ENCODE measurements at places on chromosomes 5 and 9.

- DNase-seq: no peak
Measured at GRCh38 chr5:172867761-172868435, 33.8 kb downstream of the ERGIC1 start.

- no peak for DNase-seq
Measured at GRCh38 chr5:126468091-126468490, 44.9 kb downstream of the GRAMD2B start.

DNA sequence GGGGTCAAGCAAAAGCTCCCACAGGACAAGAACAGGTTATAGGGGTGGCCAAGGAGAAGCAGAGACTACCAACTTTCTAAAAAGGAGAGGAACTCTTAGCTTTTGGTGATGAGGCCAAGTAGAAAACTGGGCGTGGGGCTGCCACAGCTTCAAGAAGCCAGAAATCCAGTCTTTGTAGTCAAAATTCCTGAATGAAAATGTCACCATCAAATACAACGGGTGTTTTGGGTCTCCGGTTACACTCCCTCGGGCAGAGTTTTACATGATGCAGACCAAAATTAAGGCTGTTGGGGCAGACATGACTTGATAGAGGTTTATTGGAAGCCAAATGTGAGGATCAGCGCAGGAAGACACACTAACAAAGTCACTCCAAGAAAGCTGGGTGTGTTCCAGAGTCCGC, 29.4 kb upstream of the N4BP3 start:
- no peak for DNase-seq

GRCh38 chr5:60675286-60675685, 24.7 kb downstream of the DEPDC1B start:
- DNase-seq: no peak

DNA sequence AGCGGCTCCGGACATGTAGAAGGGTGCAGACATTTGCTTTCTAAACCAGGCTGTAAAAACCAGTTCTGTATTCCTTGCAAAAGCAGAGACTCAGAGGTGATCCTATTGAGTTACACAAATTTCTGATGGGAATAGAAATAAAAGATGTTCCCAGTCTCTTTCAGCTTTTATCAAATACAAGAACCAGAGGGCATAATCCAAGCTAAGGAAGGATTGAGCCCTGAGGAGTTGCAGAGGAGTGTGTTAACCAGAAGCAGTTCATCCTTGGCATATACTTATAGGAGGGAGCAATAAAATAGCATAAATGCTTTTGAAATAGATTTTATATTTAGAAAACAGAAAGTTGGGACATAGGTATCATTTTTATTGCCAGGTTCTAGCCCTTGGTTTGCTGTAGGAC, 75.3 kb downstream of the KIF4B start:
- no peak for DNase-seq

GRCh38 chr9:128055344-128056040, 11.6 kb downstream of the NAIF1 start:
- no peak for DNase-seq

GRCh38 chr5:848671-849111, 2.1 kb downstream of the ZDHHC11 start:
- no peak for DNase-seq

DNA sequence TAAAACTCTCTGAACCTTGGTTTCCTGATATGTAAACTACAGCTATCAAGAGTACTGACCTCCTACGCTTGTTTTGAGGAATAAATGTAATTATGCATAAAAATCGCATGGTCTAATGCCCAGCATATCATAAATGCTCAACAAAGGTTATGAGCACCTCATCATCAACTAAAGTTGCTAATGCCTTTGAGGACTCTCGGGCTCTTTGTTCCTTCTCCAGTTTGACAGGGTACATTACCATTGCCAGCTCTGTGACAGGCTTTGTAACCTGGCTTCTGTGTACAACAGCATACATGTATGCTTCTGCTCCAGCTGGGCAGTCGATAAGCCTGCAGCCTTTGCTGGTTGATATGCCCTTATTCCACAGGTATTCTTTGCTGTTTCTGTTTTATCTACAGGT, 95.2 kb downstream of the C9orf152 start:
- no peak for DNase-seq

GRCh38 chr5:128870923-128871322, 94.4 kb upstream of the SLC27A6 start:
- DNase-seq: no peak

GRCh38 chr5:10343486-10343885, 10.0 kb upstream of the MARCHF6 start:
- no peak for DNase-seq

DNA sequence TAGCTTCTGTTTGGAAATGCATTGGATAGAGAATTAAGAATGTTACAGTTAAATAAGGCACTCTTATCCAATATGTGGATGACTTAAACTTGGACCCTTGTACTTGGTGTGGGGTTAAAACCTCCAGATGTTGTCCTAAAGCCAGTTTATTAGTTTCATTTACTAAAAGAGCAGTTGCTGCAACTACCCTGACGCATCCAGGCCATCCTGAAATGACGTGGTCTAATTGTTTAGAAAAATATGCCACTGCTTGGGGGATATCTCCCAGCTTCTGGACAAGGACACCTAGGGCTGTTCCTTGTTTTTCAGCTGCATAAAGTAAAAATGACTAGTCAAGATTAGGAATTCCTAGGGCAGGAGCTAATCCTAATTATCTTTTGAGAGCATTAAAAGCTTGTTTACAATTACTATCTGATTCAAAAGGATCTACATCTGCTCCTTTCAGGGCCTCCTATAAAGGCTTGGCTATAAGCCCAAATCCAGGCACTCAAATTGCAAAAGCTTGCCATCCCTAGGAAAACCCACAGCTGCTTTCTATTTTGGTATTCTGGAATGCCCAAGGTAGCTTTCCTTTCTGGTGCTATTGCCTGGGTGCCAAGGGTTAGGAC, 45.7 kb upstream of the SLCO4C1 start:
- DNase-seq: no peak

- no peak for DNase-seq
Measured at GRCh38 chr9:78788101-78788500, 491.2 kb downstream of the PSAT1 start.

- DNase-seq: no peak
Measured at GRCh38 chr5:154885439-154885838, 27.0 kb downstream of the CNOT8 start.

DNA sequence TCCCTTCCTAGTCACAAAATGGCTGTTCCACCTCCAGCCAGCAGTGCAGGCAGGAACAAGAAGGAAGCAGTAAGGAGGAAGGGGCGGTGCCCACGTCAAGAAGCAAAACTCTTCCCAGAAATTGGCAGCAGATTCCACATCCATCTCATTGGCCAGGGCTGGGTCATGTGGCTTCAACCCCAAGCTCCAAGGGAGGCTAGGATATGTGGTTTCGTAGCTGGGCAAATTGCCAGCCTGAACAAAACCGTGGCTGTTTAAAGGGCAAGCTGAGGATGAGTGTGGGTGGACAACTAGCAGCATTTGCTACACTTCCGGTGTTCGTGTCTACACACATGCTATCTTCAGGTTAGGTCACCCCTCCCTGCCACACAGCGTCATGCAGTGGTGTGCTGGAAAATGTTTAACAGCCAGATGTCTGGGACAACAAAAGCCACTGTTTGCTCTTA, 92.1 kb upstream of the MAP1B start:
- DNase-seq: no peak

GRCh38 chr5:16957304-16958196, 21.5 kb upstream of the MYO10 start:
- DNase-seq: no peak

DNA sequence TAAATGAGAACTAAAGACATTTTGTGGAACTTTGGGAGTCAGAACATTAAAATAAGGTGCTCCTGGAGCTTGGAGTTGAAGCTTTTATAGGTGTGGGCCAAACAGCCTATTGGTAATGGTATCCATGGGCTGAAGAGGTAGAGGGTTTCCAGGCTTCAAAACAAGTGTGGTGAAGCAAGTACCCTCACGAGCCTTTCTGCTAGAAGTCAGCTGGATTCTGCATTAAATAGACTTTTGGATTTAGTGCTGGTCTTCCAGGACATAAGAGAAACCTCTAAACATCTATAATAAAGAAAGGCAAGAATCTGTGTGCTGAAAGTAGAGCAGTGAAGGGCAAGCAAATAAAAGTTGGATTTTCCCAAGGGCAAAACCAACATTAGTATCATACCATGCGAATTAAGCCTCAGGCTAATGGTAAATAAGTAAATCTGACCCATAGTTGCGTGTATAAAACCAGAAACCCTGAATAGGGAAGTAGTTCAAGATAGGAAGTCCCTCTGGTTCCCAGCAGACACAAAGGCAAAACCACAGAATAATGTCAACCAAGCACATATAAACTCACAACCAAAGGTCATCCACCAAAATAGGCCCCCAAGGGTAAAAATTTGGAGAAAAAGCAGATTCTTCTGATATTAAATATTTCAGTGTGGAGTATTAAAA, 306.3 kb downstream of the TLE4 start:
- no peak for DNase-seq

DNA sequence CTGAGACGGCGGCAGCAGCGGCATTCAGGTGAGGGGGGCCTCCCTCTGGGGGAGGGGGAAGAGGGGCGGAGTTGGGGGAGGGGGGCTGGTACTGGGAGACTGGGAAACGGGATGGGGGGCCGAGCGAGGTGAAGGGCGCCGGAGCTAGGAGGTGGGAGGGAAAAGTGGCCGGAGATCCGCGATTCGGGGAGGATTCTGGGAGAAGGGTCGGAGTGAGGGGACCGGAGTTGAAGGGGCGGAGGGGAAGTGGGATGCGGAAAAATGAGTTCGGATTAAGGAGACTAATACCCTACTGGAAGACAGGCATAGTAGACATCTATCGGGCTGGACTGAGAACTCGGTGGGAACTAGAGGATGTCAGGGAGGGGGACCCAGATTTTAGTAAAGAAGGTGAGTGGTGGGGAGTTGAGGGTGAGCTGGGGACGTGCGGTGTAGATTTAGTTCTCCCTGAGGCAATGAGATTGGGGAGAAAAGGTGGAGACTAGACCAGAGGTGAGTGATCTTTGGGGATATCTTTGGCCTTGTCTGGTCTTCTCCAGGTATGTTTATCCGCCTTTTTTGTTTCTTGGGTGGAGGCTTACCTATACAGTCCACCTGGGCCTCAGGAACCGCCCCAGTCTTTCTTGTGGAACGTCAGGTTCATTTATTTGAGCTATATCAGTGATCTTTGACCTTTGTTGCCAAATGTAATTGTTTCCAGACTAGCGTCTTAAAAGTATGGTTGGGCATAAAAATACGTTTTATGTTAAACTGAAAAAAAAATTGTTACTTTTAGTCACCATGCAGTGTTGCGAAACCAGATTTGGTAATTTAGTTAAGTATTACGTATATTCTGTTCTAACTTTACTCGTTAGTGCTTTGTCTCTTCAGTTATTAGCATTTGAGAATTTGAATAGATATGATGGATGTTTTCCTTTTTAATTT, 632 bp downstream of the UBAP1 start:
- no peak for DNase-seq

- no peak for DNase-seq
Measured at GRCh38 chr9:28808042-28808441, 1234.8 kb upstream of the C9orf72 start.

GRCh38 chr5:134555890-134556311, 30.4 kb downstream of the JADE2 start:
- peak; percentile 92 for DNase-seq

Measured in T-helper 22 cell (primary cell).